ENCODE measurements at places on chromosomes 11 and 22.

- DNase-seq: no peak
These were observed 7.4 kb downstream of the CCDC34 start for GRCh38 chr11:27355575-27356104.

DNA sequence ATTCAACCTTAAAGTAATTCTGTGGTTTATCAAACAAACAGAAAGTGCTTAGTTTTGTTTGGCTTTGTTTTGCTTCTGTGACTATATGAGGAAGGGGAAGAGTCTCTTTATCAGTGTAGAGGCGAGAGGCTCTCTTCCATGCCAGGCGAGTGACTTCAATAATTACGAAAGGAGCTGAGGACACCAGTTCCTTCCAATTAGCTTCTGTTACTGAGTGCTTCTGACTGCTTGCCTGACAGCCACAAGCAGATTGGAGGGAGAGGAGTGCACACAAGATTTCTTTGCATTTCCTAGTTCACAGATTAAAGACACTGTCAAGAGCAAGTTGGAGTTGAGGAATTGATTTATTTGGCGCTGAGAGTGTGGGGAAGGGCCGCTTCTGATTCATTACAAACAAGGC is 1484.5 kb upstream of the TENM4 start:
- no peak for DNase-seq

DNA sequence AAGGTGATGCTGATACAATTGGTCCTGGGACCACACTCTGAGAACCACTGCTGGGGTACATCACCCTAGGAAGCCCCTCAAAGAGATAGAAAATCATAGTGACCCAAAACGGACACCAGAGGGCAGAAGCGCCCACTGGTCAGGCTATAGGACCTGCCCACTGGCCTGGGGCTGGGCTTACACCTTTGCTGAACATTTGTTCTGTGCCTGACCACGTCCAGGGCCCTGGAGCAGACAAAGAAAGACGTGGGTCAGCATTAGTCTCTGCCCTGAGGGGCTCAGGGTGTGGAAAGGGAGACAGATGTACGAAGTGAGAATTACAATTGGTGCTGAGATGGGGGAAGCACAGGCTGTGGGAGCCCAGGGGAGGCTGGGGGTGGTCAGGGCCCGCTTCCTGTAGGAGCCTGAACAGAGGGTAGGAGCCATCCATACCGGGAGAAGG is 14.4 kb upstream of the SERPINH1 start:
- no peak for DNase-seq

- no peak for DNase-seq
These were observed 5.4 kb downstream of the BEST1 start for GRCh38 chr11:61955422-61956135.

- no peak for DNase-seq
These were observed 38.7 kb downstream of the RTN3 start for GRCh38 chr11:63719987-63720386.

DNA sequence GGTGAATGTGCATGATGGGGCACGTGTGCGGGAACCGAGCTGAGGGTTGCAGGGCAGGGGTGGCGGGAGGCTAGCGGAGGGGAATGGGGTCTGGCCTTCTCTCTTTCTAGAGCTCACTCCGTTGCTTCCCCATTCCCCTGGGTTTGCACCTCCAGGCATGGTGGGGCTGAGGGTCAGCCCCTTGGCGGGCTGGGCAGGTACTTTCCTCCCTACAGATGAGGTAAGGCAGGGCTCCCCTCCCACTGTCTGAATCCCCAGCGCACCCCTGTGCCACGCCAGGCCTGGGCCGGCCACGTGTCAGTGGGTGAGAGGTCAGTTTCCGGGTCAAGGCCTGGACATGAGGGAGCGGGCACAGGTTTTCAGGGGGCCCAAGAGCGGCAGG is 8.9 kb downstream of the SUSD2 start:
- DNase-seq: no peak

DNA sequence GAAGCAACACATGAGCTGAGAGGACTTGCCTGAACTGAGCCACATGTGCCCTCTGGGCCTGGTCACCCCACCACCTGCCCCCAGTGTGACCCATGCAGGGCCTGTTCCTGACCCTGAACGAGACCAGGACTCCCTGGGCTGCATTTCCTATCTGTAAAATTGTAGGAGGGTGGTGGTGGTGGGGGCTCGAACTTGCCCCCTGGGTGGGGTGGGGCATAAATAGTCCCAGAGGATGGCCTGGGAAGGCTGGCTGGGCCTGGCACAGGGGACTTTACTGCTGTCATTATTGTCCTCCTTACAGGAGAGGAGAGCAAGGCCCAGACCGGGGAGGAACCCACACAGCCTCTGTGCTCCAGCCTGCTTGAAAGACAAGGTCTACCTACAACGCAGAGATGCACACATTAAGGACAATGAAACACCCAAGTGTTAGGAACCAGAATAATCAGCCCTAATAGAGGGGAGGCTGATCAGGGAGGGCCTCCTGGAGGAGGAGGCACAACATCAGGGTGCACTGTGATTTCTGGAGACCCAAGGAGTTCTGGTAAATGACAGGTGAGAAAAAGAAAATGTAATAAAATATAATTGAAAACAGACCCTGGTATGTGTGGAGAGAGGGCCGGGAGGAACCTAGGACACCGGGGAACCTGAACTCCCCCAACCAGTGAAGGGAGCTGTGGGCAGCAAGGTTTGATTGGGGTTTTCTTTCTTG is 2.8 kb upstream of the AIFM3 start:
- no peak for DNase-seq

GRCh38 chr11:130523166-130523565 is 74.7 kb downstream of the ADAMTS15 start:
- DNase-seq: no peak

GRCh38 chr11:7688238-7688826 is 15.0 kb upstream of the CYB5R2 start:
- DNase-seq: no peak

DNA sequence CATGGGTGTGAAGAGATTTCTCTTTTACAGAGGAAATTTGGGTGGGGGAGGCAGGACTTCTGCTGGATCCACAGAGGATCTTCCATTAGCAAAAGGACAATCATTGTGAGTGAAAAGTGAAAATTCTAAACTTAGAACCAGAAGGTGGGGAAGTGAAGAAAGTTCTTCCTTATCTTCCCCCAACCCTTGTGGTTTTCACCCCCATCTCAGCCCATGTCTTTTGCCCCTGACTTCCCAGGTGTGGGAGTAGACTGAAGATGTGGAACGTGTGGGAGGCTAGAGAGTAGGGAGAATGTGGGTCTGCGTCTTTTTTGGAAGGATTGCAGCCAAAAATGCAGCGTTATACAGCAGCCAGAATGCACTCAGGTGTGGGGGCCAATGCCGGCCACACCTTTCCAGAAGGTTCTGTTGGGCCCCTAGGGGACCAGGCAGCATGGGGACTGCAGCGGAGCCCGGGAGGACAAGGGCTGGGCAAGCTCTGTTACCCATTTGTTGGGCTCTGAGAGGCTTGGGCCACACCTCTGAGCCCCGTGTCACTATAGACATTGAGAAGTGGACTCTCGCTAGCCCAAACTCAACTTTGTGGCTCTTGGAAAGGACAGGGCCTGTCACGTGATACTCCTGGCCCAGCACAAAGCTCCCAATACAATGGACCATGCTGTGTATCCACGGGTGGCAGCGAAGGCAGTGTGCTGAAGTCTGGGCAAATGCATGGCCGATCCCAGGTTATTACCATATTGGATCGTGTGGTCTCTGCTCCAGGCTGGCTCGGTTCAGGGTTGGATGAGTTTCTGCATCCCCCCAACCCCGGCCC is 32.8 kb upstream of the LINC01488 start:
- no peak for DNase-seq

GRCh38 chr11:12769834-12770345 is 95.7 kb downstream of the TEAD1 start:
- DNase-seq: no peak

- DNase-seq: no peak
These were observed 238.4 kb downstream of the TBC1D22A start for GRCh38 chr22:47000888-47001287.

GRCh38 chr11:77211594-77212251 is 83.7 kb downstream of the MYO7A start:
- no peak for DNase-seq

DNA sequence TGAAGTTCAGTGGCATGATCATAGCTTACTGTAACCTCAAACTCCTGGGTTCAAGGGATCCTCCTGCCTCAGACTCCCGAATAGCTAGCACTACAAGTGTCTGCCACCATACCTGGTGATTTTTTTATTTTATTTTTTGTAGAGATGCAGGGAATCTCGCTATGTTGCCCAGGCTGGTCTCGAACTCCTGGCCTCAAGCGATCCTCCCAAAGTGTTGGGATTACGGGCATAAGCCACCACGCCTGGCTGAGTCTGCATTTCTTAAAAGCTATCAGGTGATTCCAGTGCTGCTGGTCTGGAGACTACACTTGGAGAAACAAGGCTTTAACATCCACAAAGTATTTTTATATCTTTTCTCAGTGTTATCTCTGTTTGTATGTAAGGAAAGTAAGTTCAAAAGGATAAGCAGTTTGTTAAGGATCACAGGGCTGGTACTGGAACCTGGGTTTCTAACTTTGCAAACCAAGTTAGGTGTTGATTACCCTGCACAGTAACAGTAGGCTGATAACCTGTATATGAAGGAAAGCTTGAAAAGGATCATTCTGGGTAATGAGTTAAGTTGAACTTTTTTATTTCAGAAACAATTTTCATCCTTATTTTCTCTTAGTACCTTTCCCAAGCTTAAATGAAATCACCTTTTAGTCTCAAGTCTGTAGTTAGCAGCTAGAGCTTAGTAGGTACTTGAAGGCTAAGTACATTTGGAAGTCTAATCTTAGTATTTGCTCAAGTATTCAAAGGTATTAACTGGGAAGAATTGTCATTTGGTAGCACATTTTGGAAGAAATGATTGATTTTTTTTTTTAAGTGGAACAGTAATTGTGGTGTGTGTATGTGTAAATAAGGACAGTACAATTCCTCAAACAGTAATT is 12.5 kb downstream of the ACER3 start:
- no peak for DNase-seq

DNA sequence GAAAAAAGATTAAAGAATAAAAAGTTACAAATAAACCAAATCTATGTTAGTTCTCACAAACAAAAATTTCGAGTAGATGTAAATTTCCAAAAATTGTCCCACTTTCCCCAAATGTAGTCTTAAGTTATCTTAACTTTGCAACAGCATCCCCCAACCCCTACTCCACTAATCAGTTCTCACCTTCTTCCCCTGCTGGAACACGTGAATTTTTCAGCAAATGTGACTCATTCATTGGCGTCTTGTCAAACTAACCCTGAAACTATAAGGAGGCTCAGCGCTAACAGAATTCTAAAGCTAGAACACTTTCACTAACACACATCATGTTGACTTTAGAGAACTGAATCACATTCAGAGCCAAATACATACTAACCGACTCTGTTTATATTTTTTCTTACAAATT is 46.1 kb downstream of the PHF21A start:
- no peak for DNase-seq

DNA sequence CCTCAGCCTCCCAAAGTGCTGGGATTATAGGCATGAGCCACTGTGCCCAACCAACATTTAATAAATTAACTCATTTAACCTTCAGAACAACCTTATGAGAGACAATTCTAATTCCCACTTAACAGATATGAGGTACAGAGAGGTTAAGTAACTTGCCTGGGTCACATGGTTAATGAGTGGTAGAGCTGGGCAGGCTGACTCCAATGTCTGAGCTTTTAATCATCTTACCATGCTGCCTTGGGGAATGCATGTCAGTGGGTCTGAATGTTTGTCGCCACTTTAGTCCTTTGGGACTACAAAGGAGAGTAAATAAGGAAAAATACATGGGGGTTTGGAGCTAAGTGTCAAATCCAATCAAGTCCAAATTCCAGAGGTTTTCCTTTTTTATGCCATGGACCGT is 11.2 kb upstream of the PIK3C2A start:
- DNase-seq: no peak

- no peak for DNase-seq
These were observed 8.3 kb downstream of the TP53AIP1 start for GRCh38 chr11:128934351-128934750.

DNA sequence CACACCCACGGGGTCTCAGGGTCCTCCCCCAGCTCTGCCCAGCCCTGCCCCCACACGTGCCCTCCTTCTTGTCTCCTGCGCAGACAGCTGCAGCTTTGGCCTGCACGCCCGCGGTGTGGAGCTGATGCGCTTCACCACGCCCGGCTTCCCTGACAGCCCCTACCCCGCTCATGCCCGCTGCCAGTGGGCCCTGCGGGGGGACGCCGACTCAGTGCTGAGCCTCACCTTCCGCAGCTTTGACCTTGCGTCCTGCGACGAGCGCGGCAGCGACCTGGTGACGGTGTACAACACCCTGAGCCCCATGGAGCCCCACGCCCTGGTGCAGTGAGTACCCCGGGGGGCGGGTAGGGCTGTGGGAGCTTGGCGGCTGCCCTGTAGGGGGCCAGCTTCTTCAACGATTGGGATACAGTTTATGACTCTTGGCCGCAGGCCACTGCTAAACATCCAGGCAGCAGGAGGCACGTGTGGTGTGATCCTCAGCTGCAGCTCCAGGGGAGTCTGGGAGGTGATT is 30.8 kb downstream of the ST14 start:
- no peak for DNase-seq

GRCh38 chr11:102230911-102231310 is 86.4 kb upstream of the BIRC3 start:
- DNase-seq: no peak

- DNase-seq: no peak
These were observed 18.5 kb downstream of the UPB1 start for GRCh38 chr22:24513378-24514240.

GRCh38 chr11:26997378-26997777 is 3.5 kb downstream of the FIBIN start:
- DNase-seq: no peak

DNA sequence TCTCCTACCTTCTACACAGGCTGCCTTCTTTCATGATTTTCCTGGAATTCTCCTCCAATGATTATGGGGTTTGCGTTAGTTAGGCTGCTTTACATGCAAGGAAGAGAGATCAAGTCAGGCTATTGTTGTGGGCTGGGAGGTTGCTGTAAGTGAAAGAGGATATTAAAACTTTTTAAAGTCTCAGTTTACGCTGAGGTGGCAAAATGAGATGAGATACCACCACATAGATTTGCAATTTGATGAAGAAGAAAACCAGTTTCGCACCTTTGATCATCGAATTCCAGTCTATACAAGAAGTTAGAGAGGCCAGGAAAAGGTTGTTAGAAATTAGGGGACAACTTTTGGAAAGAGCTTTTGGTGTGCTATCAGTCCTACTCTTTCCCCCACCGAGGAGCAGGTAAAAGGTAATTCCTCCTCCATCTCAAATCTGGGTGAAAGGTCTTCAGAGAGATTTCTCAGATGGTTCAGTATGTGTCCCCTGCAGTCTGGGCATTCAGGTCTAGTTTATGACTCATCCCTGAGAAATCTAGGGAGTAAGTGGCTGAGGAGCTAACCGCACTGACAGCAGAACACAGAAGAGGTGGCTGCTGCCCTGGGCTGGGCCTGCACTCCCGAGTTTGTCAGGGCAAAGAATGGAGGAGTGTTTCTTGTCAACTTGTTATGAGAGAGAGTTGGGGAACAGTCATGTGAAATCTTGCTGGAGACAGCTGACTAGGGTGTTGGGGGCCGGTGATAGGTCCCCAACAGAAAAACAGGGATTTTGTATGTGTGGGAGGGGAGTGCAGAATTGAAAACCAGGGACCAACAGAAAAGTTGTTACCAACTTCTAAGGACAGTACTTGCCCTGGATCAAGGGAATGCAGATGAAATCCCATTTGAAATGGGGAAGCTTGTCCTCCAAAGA is 34.7 kb downstream of the CCDC83 start:
- DNase-seq: no peak
